ENCODE measurements at places on chromosomes 5 and 9.

GRCh38 chr9:113328045-113328782 lies 11.9 kb downstream of the WDR31 start:
- no peak for DNase-seq

GRCh38 chr5:78765116-78765515 lies 116.5 kb upstream of the LHFPL2 start:
- no peak for DNase-seq

- no peak for DNase-seq
Measured at GRCh38 chr9:83535736-83536135, 2.5 kb downstream of the FRMD3 start.

GRCh38 chr5:77083088-77083487 lies 4.0 kb downstream of the ZBED3 start:
- no peak for DNase-seq

- no peak for DNase-seq
Measured at GRCh38 chr5:142387024-142387682, 62.3 kb upstream of the SPRY4 start.

DNA sequence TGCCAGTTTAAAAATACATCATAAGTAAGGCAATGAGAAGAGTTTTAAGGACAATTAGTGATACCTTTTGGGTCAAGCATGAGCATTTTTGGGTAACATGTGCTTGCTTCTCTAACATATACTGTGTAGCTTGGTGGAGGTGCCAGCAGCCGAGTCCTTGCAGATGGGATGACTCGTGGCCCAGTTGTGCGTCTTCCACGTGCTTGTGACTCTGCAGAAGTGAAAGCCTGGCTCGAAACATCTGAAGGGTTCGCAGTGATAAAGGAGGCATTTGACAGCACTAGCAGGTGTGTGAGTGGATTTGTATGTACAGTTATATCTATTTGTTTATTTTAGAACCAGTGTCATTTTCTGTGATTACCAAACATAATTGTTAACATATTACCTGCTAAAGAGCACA lies 18.2 kb downstream of the HMGCR start:
- DNase-seq: no peak

All from H54 (cell line).